ENCODE measurements at places on chromosomes 3 and 15. TPM values are rescaled to one million over a fixed set of nuclear protein-coding genes. Genes with fewer than 3 reads are reported as not detected.

Gene MNS1
- 11.6 TPM for polyA plus RNA-seq

Gene ZWILCH
- polyA plus RNA-seq: 26.9 TPM

Gene PPP1R14D
- polyA plus RNA-seq: not detected

Gene MASP1
- polyA plus RNA-seq: 2.1 TPM

Gene ISG20
- 0.83 TPM for polyA plus RNA-seq
